Brain (organoid and tissue), 16 donors: ENCODE measurements at places on chromosomes 11 and 22. TPM values are rescaled to one million over a fixed set of nuclear protein-coding genes. Genes with fewer than 3 reads are reported as not detected.

Gene GAS2
- 0.80 TPM for polyA plus RNA-seq

Gene CRYBB2
- polyA plus RNA-seq, result not detected

Gene HEPHL1
- polyA plus RNA-seq, result not detected

Gene NXPE1
- polyA plus RNA-seq, result not detected

Gene OR2AG1
- not detected for polyA plus RNA-seq

Gene MMP3
- polyA plus RNA-seq, result 0.15 TPM

Gene KCNE3
- 8.3 TPM for polyA plus RNA-seq

Gene MMP8
- not detected for polyA plus RNA-seq

Gene FERMT3
- polyA plus RNA-seq, result 5.6 TPM

Gene OR5B17
- not detected for polyA plus RNA-seq

Gene OAF
- 13.7 TPM for polyA plus RNA-seq

Gene OR51E2
- polyA plus RNA-seq, result 0.12 TPM

Gene ZNF215
- not detected for polyA plus RNA-seq

Gene KIAA0930
- polyA plus RNA-seq, result 135 TPM

Gene SLC43A3
- polyA plus RNA-seq, result 7.4 TPM

Gene SLC1A2
- polyA plus RNA-seq, result 108 TPM

Gene HEPN1
- polyA plus RNA-seq, result not detected

Gene SMTNL1
- not detected for polyA plus RNA-seq

Gene MIEF1
- 22.5 TPM for polyA plus RNA-seq

Gene NUDT8
- polyA plus RNA-seq, result 5.2 TPM

Gene YPEL4
- 25.0 TPM for polyA plus RNA-seq

Gene TRIM49D2
- not detected for polyA plus RNA-seq

Gene BEST1
- 12.1 TPM for polyA plus RNA-seq

Gene LRP4
- polyA plus RNA-seq, result 32.9 TPM

Gene FAM83F
- polyA plus RNA-seq, result 10.8 TPM

Gene CASP1
- 1.8 TPM for polyA plus RNA-seq

Gene RNH1
- 142 TPM for polyA plus RNA-seq

Gene CALCA
- not detected for polyA plus RNA-seq

Gene SAA2
- polyA plus RNA-seq, result not detected

Gene FOLH1
- 19.3 TPM for polyA plus RNA-seq

Gene DEFB131B
- not detected for polyA plus RNA-seq

Gene DERL3
- 3.1 TPM for polyA plus RNA-seq

Gene TMEM191C
- 0.54 TPM for polyA plus RNA-seq

Gene BTBD18
- polyA plus RNA-seq, result not detected

Gene CCDC188
- 1.6 TPM for polyA plus RNA-seq

Gene SHANK3
- 19.5 TPM for polyA plus RNA-seq

Gene LGR4
- 6.3 TPM for polyA plus RNA-seq

Gene RBMXL2
- polyA plus RNA-seq, result not detected

Gene ANO1
- 0.92 TPM for polyA plus RNA-seq

Gene ARHGEF12
- polyA plus RNA-seq, result 26.1 TPM

Gene ARHGAP20
- polyA plus RNA-seq, result 0.90 TPM

Gene CHRM1
- polyA plus RNA-seq, result 18.8 TPM

Gene SPCS2
- polyA plus RNA-seq, result 236 TPM

Gene AQP11
- polyA plus RNA-seq, result 8.8 TPM

Gene PIH1D2
- polyA plus RNA-seq, result 2.5 TPM

Gene MED17
- polyA plus RNA-seq, result 22.0 TPM

Gene INSC
- polyA plus RNA-seq, result not detected

Gene PHOX2A
- 9.1 TPM for polyA plus RNA-seq

Gene SYNGR1
- 55.1 TPM for polyA plus RNA-seq

Gene PGA4
- 0.66 TPM for polyA plus RNA-seq

Gene TMEM25
- 48.7 TPM for polyA plus RNA-seq

Gene SYTL2
- polyA plus RNA-seq, result 5.1 TPM

Gene SLC17A6
- 0.41 TPM for polyA plus RNA-seq

Gene TRIM5
- 1.3 TPM for polyA plus RNA-seq

Gene MFRP
- polyA plus RNA-seq, result not detected

Gene EWSR1
- 173 TPM for polyA plus RNA-seq
